ENCODE measurements at places on chromosomes 12 and 14. TPM values are rescaled to one million over a fixed set of nuclear protein-coding genes. Genes with fewer than 3 reads are reported as not detected.

GRCh38 chr14:105091517-105092170, 26.4 kb upstream of the GPR132 start:
- peak; percentile 60 for DNase-seq
- no peaks in the 10 kb centered on the region for H3K36me3 ChIP-seq
- peak overlapping the region; percentile 92 for H3K27ac ChIP-seq
- no peaks in the 10 kb centered on the region for H3K27me3 ChIP-seq

GRCh38 chr12:109115404-109115757, 1.0 kb upstream of the ACACB start:
- no peaks in the 10 kb centered on the region for H3K36me3 ChIP-seq
- no peaks in the 10 kb centered on the region for H3K27me3 ChIP-seq
- DNase-seq: no peak
- H3K4me1 ChIP-seq: no peaks in the 10 kb centered on the region
- peak overlapping the region; percentile 96 for H3K27ac ChIP-seq

DNA sequence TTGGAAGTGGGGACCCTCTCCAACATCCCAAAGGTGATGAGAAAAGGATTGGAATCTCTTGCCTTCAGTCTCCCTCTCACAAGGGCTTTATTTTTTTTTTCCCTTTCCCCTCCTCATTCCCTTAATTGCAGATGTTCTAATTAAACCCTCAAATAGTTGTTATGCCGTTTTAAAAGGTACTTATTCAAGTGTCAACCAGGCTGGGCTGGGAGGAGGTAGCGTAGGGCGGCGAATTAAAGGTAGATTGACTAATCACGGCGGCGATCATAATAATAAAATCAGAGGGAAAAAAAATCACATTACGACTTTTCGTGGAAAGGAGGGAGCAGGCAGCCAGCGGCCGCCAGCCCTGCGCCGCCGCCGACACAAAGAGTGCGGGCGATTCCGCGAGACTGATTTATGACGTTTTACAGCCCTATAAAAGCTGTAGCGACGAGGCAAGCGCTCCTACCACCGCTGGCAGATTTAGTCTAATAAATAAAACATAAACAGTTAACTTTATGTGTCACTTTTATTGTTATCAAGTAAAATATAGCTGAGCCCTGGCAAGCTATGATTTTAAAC, 1.7 kb upstream of the HOXC4 start:
- no peak overlapping the region for H3K4me3 ChIP-seq
- peaks cover 7% of the 10 kb centered on the region for H3K4me1 ChIP-seq
- H3K36me3 ChIP-seq: no peaks in the 10 kb centered on the region
- DNase-seq: peak; percentile 68
- peaks cover 32% of the 10 kb centered on the region for H3K27me3 ChIP-seq

GRCh38 chr12:48816143-48816854, 2.0 kb upstream of the CACNB3 start:
- H3K27me3 ChIP-seq: no peaks in the 10 kb centered on the region
- no peak for DNase-seq
- H3K36me3 ChIP-seq: no peaks in the 10 kb centered on the region
- peaks cover 7% of the 10 kb centered on the region for H3K4me1 ChIP-seq
- peak overlapping the region; percentile 97 for H3K4me3 ChIP-seq
- H3K27ac ChIP-seq: peak overlapping the region; percentile 98

- no peaks in the 10 kb centered on the region for H3K4me1 ChIP-seq
- DNase-seq: no peak
- H3K36me3 ChIP-seq: no peaks in the 10 kb centered on the region
- no peaks in the 10 kb centered on the region for H3K27me3 ChIP-seq
- no peak overlapping the region for H3K27ac ChIP-seq
Measured at GRCh38 chr12:49798248-49798647, 30.0 kb downstream of the NCKAP5L start.

GRCh38 chr14:39912192-39913100, 480.2 kb upstream of the FBXO33 start:
- H3K27me3 ChIP-seq: no peaks in the 10 kb centered on the region
- no peaks in the 10 kb centered on the region for H3K4me1 ChIP-seq
- no peak for DNase-seq
- no peak overlapping the region for H3K4me3 ChIP-seq

- H3K36me3 ChIP-seq: no peaks in the 10 kb centered on the region
- no peaks in the 10 kb centered on the region for H3K27me3 ChIP-seq
- no peaks in the 10 kb centered on the region for H3K4me1 ChIP-seq
- no peak overlapping the region for H3K4me3 ChIP-seq
- no peak for DNase-seq
- H3K27ac ChIP-seq: no peak overlapping the region
Measured at GRCh38 chr14:102075155-102075554, 11.7 kb downstream of the HSP90AA1 start.

- H3K27me3 ChIP-seq: no peaks in the 10 kb centered on the region
- H3K36me3 ChIP-seq: no peaks in the 10 kb centered on the region
- H3K27ac ChIP-seq: no peak overlapping the region
- no peak for DNase-seq
- no peaks in the 10 kb centered on the region for H3K4me1 ChIP-seq
- no peak overlapping the region for H3K4me3 ChIP-seq
Measured at GRCh38 chr14:102264355-102264754, 40.6 kb downstream of the MOK start.

- H3K27me3 ChIP-seq: no peaks in the 10 kb centered on the region
- H3K4me1 ChIP-seq: no peaks in the 10 kb centered on the region
- H3K4me3 ChIP-seq: no peak overlapping the region
- H3K27ac ChIP-seq: no peak overlapping the region
- DNase-seq: no peak
Measured at GRCh38 chr14:63670692-63671091, 29.0 kb upstream of the WDR89 start.

GRCh38 chr12:25146686-25147085, 48.3 kb downstream of the DNAI7 start:
- DNase-seq: no peak
- no peaks in the 10 kb centered on the region for H3K36me3 ChIP-seq
- no peak overlapping the region for H3K4me3 ChIP-seq
- no peaks in the 10 kb centered on the region for H3K4me1 ChIP-seq

- no peak overlapping the region for H3K4me3 ChIP-seq
- no peak for DNase-seq
- H3K27me3 ChIP-seq: no peaks in the 10 kb centered on the region
- H3K27ac ChIP-seq: no peak overlapping the region
- no peaks in the 10 kb centered on the region for H3K4me1 ChIP-seq
- H3K36me3 ChIP-seq: no peaks in the 10 kb centered on the region
Measured at GRCh38 chr12:50746431-50746830, 17.5 kb upstream of the ATF1 start.

Gene STON2
- total RNA-seq: 87.8 TPM

Gene SDS
- total RNA-seq: not detected

Gene APOF
- total RNA-seq: not detected

Data from uterus (tissue), 4 donors.